ENCODE measurements at places on chromosomes 13 and 19.

DNA sequence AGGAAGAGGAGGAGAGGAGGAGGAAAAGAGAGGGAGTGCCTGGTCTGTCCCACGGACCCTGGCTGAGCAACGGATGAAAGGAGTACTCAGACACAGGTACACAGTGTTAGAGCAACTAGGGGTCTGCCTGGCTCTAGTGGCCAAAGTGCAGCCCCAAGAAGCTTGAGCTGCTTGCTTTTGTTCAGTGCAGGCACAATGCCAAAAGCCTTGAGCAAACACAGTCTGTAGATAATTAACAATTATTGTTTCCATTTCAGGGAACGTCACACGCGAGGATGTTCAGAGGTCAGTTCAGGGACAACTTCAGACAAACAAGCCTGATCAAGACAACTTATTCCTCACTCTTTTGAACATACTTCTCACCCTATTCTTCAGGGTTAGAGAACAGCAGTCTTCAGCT, 32.2 kb upstream of the ZNF726 start:
- DNase-seq = no peak

DNA sequence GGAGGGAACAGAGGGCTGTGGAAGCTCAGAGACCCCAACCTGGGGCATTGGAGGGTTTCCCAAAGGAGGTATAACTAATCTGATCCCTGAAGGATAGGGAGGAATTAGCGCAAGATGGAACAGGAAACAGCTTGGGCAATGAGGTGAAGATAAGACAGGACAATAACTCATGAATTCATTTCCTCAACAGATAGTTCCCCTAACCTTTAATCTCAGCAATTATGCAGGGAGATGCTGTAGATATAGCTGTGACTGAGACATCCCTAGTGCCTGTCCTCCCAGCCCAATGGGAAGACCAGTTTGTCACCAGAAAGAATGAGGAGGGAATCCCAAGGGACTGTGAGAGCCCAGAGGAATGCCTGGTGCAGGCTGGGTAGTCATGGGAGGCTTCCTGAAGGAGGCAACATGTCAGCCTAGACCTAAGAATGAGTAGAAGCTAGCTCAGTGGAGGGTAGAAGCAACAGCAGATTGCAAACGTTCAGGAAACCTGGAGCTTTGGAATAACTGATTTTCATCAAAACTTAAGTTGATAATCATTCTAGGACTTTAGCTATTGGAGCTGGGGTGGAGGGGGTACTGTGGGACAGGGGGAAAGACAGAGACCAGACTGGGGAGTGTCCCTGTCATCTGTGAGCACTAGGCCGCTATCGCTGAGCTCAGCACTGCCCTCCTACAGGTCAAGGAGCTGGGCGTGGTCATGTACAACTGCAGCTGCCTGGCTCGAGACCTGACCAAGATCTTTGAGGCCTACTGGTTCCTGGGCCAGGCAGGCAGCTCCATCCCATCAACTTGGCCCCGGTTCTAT, 18.8 kb downstream of the HIPK4 start:
- DNase-seq = no peak

DNA sequence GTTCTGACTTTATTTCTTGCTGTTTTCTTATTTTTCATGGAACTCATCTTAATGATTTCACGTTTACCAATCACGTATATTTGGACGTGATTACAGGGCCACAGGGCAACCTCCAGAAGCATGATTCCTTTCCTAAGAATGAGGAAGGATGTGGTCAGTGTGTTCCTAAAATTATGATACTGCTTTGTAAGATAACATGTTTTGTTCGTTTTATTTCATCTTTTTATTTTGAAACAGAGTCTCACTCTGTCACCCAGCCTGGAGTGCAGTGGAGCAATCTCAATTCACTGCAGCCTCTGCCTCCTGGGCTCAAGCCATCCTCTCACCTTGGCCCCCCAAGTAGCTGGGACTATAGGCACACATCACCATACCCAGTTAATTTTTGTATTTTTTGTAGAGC, 24.8 kb upstream of the LAIR1 start:
- DNase-seq = peak; percentile 46

- no peak for DNase-seq
Measured at GRCh38 chr13:20779405-20779804, 5.6 kb upstream of the EEF1AKMT1 start.

GRCh38 chr13:48590141-48590901, 57.4 kb upstream of the RCBTB2 start:
- no peak for DNase-seq

GRCh38 chr13:113544896-113545295, 39.7 kb upstream of the TFDP1 start:
- no peak for DNase-seq

DNA sequence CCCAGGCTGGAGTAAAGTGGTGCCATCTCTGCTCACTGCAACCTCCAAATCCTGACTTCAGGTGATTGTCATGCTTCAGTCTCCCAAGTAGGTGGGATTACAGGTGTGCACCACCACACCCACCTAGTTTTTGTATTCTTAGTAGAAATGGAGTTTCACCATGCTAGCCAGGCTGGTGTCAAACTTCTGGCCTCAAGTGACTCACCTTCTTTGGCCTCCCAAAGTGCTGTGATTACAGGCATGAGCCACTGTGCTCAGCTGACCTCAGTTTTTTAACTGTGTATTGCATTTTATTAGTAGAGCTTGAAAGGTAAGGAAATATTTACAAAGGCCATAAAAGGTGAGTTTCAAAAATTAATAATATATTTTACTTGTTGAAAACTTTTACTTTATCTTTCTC, 2.3 kb downstream of the ZNF726 start:
- no peak for DNase-seq

All from lung microvascular endothelial cell (primary cell).